A549 treated with ZK216348 at 1 μM for 4 hours (cell line): ENCODE measurements at places on chromosomes 2 and 18. TPM values are rescaled to one million over a fixed set of nuclear protein-coding genes. Genes with fewer than 3 reads are reported as not detected.

REG3A gene
- total RNA-seq = not detected in 5 replicates

TRIM43 gene
- not detected in 5 replicates for total RNA-seq

REEP1 gene
- total RNA-seq = 0.68 to 1.3 TPM (median 1.0 TPM) in 5 replicates

CLEC4F gene
- total RNA-seq = not detected in 5 replicates

PDCL3 gene
- total RNA-seq = 32.7 to 60.0 TPM (median 36.6 TPM) in 5 replicates

EPAS1 gene
- total RNA-seq = 87.7 to 124 TPM (median 120 TPM) in 5 replicates

KLF11 gene
- total RNA-seq = 2.5 to 5.8 TPM (median 3.7 TPM) in 5 replicates

OTOS gene
- total RNA-seq = not detected in 5 replicates
